ENCODE measurements at places on chromosomes 7 and 10. TPM values are rescaled to one million over a fixed set of nuclear protein-coding genes. Genes with fewer than 3 reads are reported as not detected.

DNA sequence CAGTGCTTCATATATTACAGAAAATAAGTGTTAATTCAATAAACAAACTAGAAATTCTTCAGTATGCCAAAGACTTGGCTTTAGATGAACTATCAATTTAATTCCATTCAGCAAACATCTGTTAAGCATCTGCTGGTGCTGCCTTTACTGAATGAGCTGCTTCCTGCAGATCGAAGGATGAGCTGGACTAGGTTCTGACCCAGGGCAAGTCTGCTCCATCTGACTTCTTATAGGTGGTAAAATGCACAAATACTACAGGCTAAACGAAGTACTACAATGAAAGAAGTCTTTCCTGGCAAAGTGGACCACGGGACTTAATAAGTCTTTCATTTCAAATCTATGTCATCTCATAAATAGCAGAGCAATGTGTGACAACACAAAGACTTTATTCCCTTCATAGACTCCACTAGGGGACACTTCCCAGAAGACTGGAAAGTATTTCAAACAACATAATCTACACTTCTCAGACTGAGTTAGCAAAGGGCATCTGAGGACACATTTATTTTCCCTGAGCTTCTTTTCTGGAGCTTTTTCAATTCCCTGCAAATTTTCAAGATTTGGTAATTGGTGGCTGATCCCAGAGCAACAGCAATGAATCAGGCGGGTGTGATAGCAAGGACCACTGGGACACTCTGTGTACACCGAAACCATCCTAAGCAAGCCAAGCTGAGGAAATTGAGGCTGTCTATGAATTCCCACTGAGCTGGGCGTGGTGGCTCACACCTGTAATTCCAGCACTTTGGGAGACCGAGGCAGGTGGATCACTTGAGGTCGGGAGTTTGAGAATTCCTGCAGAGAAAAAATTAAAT, 108.9 kb upstream of the FRMD4A start:
- H3K4me3 ChIP-seq = no peak overlapping the region
- H3K27me3 ChIP-seq = no peaks in the 10 kb centered on the region
- DNase-seq = no peak
- H3K36me3 ChIP-seq = no peaks in the 10 kb centered on the region
- no peak overlapping the region for H3K27ac ChIP-seq

GRCh38 chr10:120505866-120506265, 48.8 kb downstream of the PLPP4 start:
- H3K36me3 ChIP-seq = no peaks in the 10 kb centered on the region
- H3K4me1 ChIP-seq = no peaks in the 10 kb centered on the region
- no peak overlapping the region for H3K4me3 ChIP-seq
- DNase-seq = no peak
- no peak overlapping the region for H3K27ac ChIP-seq
- H3K27me3 ChIP-seq = no peaks in the 10 kb centered on the region

DNAJC12 gene
- total RNA-seq = 2.7 TPM

ADCYAP1R1 gene
- total RNA-seq = under 0.01 TPM

DNA sequence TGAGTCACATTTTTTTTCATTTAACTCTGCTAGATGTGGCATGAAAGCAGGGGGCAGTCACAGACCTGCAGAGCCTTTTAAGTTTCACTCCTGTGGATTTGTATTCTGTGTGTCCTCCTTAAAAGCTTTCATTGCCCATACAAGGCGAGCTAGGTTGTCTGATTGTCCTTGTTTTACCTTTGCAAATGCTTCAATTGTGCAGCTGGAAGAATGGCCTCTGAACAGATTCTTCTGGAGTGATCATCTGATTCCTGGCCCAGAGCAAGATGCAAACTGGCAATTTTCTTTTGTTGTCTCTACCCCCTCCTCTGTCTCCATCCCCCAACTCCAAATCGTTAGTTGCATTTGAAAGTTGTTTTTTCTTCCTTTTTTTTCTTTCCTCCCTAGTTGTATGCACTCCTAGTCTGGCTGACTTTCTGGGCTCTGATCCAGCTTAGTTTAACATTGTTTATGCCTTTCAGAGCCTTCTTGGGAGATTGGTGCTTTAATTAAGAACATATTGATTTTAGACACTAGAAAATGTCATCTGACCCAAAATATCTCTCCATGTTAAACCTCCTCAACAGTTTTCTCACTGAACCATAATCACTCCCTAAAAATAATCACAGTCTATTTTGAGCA, 150.2 kb downstream of the REEP3 start:
- no peak for DNase-seq
- no peaks in the 10 kb centered on the region for H3K36me3 ChIP-seq
- H3K27ac ChIP-seq = no peak overlapping the region
- H3K4me3 ChIP-seq = no peak overlapping the region
- peaks cover 20% of the 10 kb centered on the region for H3K4me1 ChIP-seq

- DNase-seq = no peak
- H3K4me3 ChIP-seq = no peak overlapping the region
- no peaks in the 10 kb centered on the region for H3K27me3 ChIP-seq
- H3K27ac ChIP-seq = no peak overlapping the region
Measured at GRCh38 chr10:93821051-93821772, 63.5 kb downstream of the LGI1 start.

C10orf62 gene
- total RNA-seq = 0.20 TPM

DNA sequence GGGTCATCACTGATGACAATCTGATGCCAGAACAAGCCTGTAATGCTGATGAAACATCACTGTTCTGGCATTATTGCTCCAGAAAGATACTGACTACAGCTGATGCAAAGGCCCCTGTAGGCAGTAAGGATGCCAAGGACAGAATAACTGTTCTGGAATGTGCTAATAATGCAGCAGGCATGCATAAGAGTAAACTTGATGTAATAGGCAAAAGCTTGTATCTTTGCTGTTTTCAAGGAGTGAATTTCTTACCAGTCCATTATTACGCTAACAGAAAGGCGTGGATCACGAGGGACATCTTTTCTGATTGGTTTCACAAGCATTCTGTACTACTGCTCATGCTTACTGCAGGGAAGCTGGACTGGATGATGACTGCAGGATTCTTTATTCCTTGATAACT, 18.7 kb downstream of the LCOR start:
- no peaks in the 10 kb centered on the region for H3K4me1 ChIP-seq
- H3K27me3 ChIP-seq = no peaks in the 10 kb centered on the region
- no peak for DNase-seq
- H3K27ac ChIP-seq = no peak overlapping the region
- H3K36me3 ChIP-seq = no peaks in the 10 kb centered on the region
- H3K4me3 ChIP-seq = no peak overlapping the region

DNA sequence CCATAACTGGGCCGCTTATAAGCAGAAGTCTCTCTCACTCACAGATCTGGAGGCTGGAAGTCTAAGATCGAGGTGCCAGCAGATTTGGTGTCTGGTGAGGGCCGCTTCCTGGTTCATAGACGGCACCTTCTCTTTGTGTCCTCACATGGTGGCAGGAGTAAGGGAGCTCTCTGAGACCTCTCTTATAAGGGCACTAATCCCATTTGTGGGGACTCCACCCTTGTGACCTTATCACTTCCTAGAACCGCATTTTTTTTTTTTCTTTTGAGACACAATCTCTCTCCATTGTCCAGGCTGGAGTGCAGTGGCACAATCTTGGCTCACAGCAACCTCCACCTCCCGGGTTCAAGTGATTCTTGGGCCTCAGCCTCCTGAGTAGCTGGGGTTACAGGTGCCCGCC, 8.1 kb downstream of the FBH1 start:
- no peak for DNase-seq
- no peaks in the 10 kb centered on the region for H3K36me3 ChIP-seq
- H3K4me3 ChIP-seq = no peak overlapping the region
- H3K27ac ChIP-seq = no peak overlapping the region

DNA sequence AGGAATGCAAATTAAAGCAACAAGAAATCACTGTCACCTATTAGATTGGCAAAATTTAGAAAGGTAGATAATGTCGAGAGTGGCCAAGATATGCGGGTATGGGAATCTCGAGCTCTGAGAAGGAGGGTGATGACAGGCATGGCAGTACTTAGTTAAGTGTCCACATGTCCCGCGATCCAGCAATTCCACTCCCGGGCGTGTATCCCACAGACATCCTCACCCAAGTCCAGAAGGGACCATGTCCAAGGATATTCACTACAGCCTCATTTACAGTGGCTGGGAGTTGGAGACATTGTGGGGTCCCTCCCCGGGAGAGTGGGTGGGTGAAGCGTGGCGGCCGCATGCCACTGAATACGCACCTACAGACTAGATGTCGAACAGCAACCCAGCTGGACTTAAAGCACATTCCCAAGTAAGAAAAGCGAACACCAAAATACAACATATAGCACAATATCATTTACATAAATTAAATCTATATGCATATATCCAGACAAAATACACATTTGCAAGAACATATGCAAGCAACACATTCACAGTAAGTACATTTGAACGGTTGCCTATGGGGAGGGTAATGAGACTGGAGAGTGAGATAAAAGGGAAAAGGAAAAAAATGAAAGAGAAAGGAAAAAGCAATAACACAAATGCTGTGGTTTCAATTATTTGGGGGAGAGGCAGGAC, 9.9 kb downstream of the KCNH2 start:
- no peak overlapping the region for H3K4me3 ChIP-seq
- no peaks in the 10 kb centered on the region for H3K27me3 ChIP-seq
- DNase-seq = no peak
- no peaks in the 10 kb centered on the region for H3K36me3 ChIP-seq
- H3K27ac ChIP-seq = no peak overlapping the region

TSPAN33 gene
- total RNA-seq = 1.2 TPM

SUN3 gene
- total RNA-seq = not detected

Measured in upper lobe of left lung (tissue), 6 donors.